ENCODE measurements at places on chromosomes 12 and 14. TPM values are rescaled to one million over a fixed set of nuclear protein-coding genes. Genes with fewer than 3 reads are reported as not detected.

- H3K4me1 ChIP-seq = no peaks in the 10 kb centered on the region
- DNase-seq = no peak
- no peaks in the 10 kb centered on the region for H3K27me3 ChIP-seq
- H3K4me3 ChIP-seq = no peak overlapping the region
- no peaks in the 10 kb centered on the region for H3K36me3 ChIP-seq
Observed at GRCh38 chr14:79554816-79555215, 656.5 kb downstream of the DIO2 start.

GRCh38 chr12:64568298-64568697 lies 42.0 kb upstream of the RASSF3 start:
- no peak for DNase-seq
- peaks cover 14% of the 10 kb centered on the region for H3K4me1 ChIP-seq
- H3K27ac ChIP-seq = no peak overlapping the region
- no peak overlapping the region for H3K4me3 ChIP-seq
- no peaks in the 10 kb centered on the region for H3K27me3 ChIP-seq
- H3K36me3 ChIP-seq = no peaks in the 10 kb centered on the region

The KLRC2 gene
- total RNA-seq = 1.6 TPM

- H3K27ac ChIP-seq = peak within 1 kb of the TSS; percentile 100
- peak within 1 kb of the TSS; percentile 97 for H3K4me3 ChIP-seq
- no peaks in the 10 kb centered on the region for H3K27me3 ChIP-seq
Observed at GRCh38 chr12:118376089-118377020, at the start of gene SUDS3. SUDS3 (plus strand) TSS chr12:118376555; CDS start chr12:118376692, 137 bp downstream.

GRCh38 chr12:57766464-57767304 lies at the start of gene CYP27B1:
CYP27B1 (minus strand) TSS chr12:57767078; CDS start chr12:57767041, 37 bp downstream.
- H3K27ac ChIP-seq = no peak within 1 kb of the TSS
- DNase-seq = no peak
- H3K4me1 ChIP-seq = peaks cover 40% of the 10 kb centered on the region
- peak within 1 kb of the TSS; percentile 83 for H3K4me3 ChIP-seq
- H3K27me3 ChIP-seq = peaks cover 12% of the 10 kb centered on the region

The SERPINA12 gene
- total RNA-seq = not detected

The WASHC4 gene
- 42.8 TPM for total RNA-seq

The TPH2 gene
- not detected for total RNA-seq

DNA sequence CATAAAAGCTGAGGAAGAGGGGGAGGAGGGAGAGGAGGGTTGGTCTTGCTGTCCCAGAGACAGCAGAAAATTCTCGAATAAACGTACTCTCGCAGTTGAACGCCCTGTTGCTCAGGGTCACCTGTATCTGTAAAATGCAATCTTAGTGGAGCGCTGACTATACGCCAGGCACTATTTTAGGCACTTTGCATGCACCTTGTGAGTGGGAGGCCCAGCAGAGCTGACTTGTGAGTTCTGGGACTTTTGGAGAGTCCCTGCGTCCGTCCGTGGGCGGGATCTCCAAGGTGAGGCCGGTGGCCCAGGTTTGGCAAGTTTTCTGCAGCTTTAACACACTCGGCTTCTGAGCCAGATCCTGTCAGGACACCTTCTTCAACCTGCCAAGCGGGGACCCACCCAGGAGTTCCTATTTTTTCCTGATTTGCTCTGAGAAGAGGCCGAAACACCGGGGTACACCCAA lies 32.5 kb upstream of the PLEKHG6 start:
- peaks cover 9% of the 10 kb centered on the region for H3K4me1 ChIP-seq
- H3K27me3 ChIP-seq = peaks cover 19% of the 10 kb centered on the region
- peak overlapping the region; percentile 61 for H3K27ac ChIP-seq
- no peaks in the 10 kb centered on the region for H3K36me3 ChIP-seq

- no peak overlapping the region for H3K4me3 ChIP-seq
- no peaks in the 10 kb centered on the region for H3K36me3 ChIP-seq
- no peak overlapping the region for H3K27ac ChIP-seq
Observed at GRCh38 chr14:98951521-98952152, 320.4 kb downstream of the BCL11B start.

GRCh38 chr12:63836936-63837335 lies 7.6 kb upstream of the SRGAP1 start:
- H3K27me3 ChIP-seq = peaks cover 13% of the 10 kb centered on the region
- no peak overlapping the region for H3K4me3 ChIP-seq
- no peak overlapping the region for H3K27ac ChIP-seq

The TMEM132C gene
- not detected for total RNA-seq

DNA sequence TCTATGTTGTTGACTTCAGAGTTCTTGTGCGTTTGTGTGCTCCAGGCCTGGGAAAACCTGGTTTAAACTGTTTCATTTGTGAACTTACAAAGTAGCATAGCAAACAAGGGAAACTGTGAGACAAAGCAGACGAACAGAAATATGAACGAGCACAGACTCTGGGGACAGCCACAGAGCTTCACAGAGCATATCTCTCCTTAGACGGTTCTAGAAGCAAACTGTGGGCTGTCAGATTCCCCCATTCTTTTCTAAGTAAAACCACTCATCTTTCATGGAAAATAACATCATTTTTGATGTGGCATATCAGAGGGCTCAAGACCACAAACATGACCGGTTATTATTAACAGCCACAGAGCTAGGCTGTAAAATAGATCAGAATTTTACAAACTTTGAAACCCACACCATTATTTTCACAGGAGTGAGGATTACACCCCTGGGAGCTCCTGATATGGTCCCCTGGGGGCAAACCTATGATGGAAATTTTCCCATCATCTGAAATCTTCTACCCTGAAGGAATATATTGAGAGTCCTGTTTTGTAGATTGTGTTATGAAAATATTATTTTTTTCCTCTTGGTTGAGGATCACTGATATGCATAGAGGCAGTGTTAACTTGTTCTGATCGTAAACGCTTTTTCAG lies 102.0 kb downstream of the ADGRD1 start:
- H3K27ac ChIP-seq = peak overlapping the region; percentile 40
- H3K4me1 ChIP-seq = peaks cover 15% of the 10 kb centered on the region
- DNase-seq = no peak
- peak overlapping the region; percentile 16 for H3K4me3 ChIP-seq

- H3K27ac ChIP-seq = peak overlapping the region; percentile 98
- H3K36me3 ChIP-seq = peaks cover 5% of the 10 kb centered on the region
- peak overlapping the region; percentile 99 for H3K4me3 ChIP-seq
- peaks cover 21% of the 10 kb centered on the region for H3K4me1 ChIP-seq
Observed at GRCh38 chr12:4268329-4269181, 5.0 kb upstream of the CCND2 start.

DNA sequence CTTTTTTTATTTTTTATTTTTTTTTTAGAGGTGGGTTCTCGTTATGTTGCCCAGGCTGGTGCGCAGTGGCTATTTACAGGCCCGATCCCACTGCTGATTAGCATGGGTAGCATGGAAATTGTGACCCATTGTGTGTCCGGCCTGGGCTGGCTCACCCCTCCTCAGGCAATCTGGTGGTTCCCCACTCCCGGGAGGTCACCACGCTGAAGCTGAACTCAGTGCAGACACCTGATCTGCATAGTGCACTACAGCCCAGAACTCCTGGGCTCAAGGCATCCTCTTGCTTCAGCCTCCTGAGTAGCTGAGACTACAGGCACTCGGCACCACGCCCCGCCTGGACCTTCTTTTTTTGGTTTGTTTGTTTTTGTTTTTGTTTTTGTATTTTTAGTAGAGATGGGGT lies 5.5 kb upstream of the CD4 start:
- H3K27ac ChIP-seq = no peak overlapping the region
- peaks cover 3% of the 10 kb centered on the region for H3K27me3 ChIP-seq
- H3K4me1 ChIP-seq = peaks cover 32% of the 10 kb centered on the region
- DNase-seq = peak; percentile 15

DNA sequence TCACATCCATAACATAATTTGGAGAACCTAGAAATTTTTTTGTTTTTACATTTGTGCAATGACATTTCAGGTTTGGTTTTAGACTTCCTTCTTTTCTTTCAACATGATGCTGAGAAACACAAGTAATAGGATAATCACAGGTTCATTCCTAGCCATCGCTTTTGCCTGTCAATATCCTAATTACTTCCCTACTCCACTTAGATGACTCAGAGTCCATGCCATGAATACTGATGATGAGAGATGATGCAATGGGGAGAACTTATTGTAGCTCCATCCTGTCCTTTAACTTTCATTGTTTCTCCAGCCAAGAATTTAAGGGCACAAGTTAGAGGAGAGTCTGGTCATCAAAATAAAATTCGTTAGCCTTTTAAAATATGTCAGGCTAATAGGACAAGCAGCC lies 101.3 kb downstream of the PTPRO start:
- H3K4me3 ChIP-seq = no peak overlapping the region
- H3K27me3 ChIP-seq = no peaks in the 10 kb centered on the region
- no peaks in the 10 kb centered on the region for H3K36me3 ChIP-seq
- H3K4me1 ChIP-seq = no peaks in the 10 kb centered on the region

The CDK4 gene
- 146 TPM for total RNA-seq

DNA sequence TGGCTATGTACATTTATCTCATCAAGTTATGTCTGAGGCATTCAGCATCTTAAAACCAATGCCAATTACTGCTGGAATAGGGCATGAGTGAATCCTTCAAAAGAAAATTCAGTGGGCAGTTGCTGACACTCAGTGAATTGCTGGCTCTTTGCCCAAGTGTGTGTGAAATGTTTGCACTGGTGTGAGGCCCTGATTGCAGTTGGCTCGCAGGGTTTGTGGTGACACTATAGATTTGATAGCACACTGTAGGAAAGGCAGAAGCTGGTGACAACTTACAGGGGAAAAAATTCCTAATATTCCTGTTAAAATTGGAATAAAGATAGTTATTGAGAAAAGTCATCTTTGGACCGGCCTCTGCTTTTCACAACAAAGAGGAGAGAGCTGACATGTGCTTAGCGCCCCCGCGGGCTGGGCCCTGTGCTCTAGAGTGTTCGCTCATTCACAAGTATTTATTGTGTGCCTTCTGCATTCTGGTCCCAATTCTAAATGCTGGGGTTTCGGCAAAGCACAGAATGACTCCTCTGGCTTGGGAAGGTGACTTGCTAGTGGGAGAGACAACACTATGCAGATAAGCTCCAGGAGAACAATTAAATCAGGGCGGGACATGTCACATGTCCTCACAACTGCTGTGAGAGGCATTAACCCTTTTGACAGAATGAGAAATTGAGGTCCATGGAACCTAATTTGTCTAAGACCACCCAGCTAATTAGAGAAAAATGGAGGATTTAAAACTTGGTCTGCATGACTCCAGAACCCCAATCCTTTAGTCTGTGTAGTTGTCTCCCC lies 418.7 kb downstream of the NPAS3 start:
- no peak for DNase-seq
- no peak overlapping the region for H3K4me3 ChIP-seq
- H3K36me3 ChIP-seq = no peaks in the 10 kb centered on the region

The ACOT2 gene
- 11.3 TPM for total RNA-seq

DNA sequence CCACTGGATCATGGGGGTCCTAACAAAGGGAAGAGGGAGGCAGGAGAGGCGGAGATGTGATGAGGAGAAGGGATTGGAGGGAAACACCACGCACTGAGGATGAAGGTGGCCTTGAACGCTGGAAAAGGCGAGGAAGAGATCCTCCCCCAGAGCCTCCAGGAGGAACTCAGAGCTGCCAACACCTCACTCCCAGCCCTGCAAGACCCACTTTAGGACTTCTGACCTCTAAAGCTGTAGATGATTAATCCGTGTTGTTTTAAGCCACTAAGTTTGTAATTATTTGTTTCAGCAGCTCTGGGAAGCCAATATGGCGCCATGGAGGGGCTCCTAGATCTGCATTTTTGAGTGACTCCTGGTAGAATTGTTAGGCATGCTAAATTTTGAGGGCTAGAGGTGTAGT lies 74.6 kb upstream of the CEP83 start:
- H3K4me3 ChIP-seq = no peak overlapping the region
- H3K4me1 ChIP-seq = peaks cover 39% of the 10 kb centered on the region
- no peak for DNase-seq
- peaks cover 9% of the 10 kb centered on the region for H3K27me3 ChIP-seq
- no peaks in the 10 kb centered on the region for H3K36me3 ChIP-seq

DNA sequence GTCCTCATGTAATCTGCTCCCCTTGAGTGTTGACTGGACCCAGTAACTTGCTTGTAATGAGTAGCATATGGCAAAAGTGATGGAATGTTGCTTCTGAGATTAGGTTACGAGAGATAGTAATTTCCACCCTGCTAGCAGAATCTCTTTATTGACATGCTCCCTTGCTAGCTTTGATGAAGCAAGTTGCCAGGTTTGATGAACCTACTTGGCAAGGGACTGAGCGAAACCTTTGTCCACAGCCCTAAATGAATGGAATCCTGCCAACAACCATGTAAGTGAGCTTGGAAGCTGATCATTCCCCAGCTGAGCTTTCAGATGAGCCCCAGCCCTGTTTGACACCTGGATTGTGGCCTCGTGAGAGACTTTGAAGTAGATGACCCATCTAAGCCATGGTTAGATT lies 120.8 kb upstream of the PLXNC1 start:
- peaks cover 21% of the 10 kb centered on the region for H3K4me1 ChIP-seq
- no peaks in the 10 kb centered on the region for H3K27me3 ChIP-seq
- DNase-seq = no peak
- H3K36me3 ChIP-seq = peaks cover 8% of the 10 kb centered on the region
- H3K27ac ChIP-seq = no peak overlapping the region

The LRRK2 gene
- total RNA-seq = 0.10 TPM

GRCh38 chr12:43942379-43942778 lies 106.5 kb downstream of the TMEM117 start:
- no peaks in the 10 kb centered on the region for H3K4me1 ChIP-seq
- no peak overlapping the region for H3K4me3 ChIP-seq
- no peaks in the 10 kb centered on the region for H3K27me3 ChIP-seq
- no peak overlapping the region for H3K27ac ChIP-seq
- no peaks in the 10 kb centered on the region for H3K36me3 ChIP-seq

DNA sequence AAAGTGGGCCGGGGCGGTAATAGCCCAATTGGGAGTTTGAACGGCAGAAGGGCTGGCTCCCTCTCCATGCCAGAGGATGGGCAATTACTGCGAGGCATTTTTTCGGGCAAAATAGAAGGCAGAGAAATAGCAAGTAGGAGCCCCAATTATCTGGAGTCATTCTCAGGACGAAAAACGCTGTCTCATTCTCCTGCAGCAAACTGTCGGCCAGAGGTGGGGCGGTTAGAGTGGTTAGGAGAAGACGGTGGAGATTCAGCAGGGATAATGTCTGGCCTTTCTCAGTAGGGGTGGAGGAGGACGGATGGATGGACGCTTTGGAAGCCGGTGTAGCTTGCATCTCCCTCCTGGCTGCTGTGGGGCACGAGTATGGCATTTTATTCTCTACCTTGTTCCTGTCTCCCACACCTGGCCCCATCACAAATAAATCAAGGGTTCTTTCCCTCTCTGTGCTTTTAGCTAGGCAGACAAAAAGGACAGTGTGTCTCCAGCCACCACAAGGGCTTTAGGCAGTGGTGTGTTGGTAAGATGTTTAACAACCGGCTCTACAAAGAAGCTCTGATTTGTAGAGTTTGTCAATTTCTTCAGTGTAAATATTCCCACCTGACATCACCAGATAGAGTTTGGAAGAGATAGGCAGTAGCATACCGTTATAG lies 140.5 kb upstream of the LHX5 start:
- H3K4me3 ChIP-seq = no peak overlapping the region
- no peak for DNase-seq
- no peaks in the 10 kb centered on the region for H3K4me1 ChIP-seq

The LALBA gene
- total RNA-seq = not detected

DNA sequence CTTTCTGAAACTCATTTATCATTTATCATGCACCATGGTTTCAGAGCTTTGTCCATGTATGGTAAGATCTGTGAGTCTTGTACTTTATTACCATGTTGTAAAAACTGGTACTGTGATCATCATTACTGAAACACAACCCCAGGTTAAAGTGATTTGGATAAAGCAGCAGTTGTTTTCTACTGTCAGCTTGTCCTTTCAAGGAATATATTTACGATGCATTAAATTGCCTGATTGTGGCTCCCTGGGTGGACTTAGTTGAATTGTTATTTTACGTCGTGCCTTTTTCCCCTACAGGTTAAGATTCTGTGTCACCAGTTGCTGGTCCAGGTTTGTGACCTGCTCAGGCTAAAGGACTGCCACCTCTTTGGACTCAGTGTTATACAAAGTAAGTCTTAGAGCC lies 46.1 kb downstream of the FRMD6 start:
- no peak overlapping the region for H3K27ac ChIP-seq
- no peak for DNase-seq
- H3K36me3 ChIP-seq = no peaks in the 10 kb centered on the region
- H3K4me1 ChIP-seq = no peaks in the 10 kb centered on the region
- peaks cover 7% of the 10 kb centered on the region for H3K27me3 ChIP-seq
- no peak overlapping the region for H3K4me3 ChIP-seq

All from activated CD8-positive, alpha-beta T cell treated with anti-CD3 and anti-CD28 coated beads, Interleukin-2, amount 10 ng/mL, durations not matched to agents 7 days and 5 days (primary cell).